ENCODE measurements at places on chromosomes 16 and 17.

DNA sequence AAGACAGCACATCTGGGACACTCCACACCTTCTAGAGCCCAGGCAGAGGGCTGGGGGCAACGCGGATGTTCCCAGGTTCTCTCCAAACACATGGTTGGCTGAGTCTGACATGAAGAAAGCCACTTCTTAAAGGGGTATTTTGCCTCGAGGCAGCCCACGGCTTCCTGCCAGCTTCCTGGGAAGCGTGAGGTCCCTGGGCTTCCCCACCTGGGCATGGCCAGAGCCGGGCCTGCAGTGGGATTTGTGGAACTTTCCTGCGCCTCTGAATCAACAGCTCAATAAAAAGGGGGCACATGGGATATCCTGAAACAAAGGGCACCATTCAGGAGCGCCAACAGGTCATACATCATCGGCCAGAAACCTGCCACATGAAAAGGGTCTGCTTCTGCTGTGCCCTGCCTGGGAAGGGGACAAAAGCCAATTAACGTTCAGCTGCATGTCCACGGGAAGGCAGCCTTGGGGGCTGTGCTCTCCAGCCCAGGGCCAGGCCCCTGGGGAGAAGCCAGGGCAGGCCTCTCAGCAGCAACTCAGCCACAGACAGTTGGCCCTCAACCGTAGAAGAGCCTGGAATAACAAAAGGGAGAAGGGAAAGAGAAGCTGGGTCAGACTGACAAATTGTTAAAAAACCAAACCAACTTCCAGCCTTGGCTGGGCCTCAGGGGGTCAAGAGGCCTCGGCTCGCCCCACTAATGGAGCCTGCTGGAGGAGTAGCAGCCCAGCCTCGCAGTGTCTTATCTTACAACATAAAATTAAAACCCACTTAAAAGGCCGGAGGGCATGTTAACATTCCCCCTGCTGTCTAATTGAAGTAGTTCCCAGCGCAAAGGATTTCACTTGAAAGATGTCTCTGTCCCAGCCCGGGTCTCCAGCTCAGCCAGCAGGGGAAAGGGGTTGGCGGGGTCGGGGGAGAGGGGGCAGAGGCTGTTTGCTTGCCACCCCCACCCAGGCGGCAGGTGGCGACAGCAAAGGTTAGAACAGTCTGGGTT is 34.2 kb downstream of the TBX4 start:
- DNase-seq: peak; percentile 42

- DNase-seq: no peak
These were observed 28.5 kb downstream of the PRSS54 start for GRCh38 chr16:58266336-58266735.

DNA sequence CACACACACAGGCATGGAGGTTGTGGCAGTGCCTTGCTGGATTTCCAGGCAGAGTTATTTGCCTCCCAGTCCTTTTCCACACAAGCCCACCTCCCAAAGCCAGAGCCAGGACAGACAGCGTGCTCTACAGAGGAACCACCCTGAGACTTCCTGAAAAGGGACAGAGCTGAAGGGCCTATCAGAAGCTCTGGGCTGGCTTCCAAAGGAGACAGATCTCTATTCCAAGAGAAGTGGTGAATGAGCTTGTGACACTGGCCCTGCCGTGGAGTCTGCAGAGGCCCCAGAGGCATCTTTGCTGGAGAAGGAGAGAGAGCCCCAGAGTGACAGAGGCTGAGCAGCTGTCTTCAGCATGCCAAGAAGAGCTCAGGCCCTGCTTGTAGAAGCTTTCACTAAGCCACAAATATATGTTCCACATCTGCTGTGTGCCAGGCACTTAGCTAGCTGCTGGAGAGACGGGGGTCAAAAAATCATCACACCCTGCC is 8.3 kb upstream of the LPCAT2 start:
- DNase-seq: peak; percentile 86

DNA sequence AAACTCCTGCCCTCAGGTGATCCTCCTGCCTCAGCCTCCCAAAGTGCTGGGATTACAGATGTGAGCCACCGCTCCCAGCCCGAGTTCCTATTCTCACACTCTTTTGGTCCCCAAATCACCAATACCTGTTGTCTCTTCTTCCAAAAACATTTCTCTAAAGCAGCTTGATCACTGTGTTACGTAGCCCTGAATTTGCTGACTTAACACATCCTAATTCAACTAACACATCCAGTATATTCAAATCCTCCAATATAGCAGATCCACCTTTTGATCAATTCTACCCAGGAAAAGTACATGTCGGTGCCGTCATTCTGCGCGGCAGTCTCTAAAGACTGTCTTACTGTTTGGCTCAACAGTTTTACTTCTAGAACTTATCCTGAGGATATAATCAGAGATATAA is 191.3 kb downstream of the ZNF18 start:
- DNase-seq: no peak

DNA sequence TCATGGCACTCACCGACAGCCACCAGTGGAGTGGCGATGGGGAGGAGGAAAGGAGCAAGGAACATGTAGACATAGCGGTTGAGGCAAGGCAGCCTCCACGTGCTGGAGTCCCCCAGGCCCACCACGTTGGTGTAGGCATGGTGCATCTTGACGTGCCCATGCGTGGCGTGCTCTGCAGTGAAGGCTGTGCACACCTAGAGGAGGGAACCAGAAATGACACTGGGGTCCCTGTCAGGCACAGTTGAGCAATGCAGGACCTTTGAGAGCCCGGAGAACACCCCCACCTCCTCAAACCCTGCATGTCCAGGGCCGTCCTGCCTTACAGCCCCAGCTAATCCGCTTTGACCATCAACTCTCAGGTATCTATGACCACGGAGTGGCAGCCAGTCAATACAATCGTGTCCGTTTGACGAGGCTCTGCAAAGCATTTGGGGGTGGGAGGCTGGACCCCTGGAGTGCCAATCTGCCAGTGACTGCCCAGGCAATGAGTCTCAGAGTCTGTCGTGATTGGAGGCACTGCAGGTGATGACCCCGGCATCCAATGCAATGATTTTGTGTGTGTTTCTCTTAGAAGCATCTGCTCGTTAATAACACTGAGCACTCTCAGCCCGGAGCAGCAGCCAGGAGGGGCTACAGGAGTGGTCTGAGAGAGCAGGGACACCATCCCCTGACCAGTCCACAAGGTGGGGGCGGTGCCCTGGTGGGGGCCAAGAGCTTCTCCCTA is 9.9 kb upstream of the FDXR start:
- DNase-seq: no peak

- DNase-seq: no peak
These were observed 5.2 kb downstream of the PECAM1 start for GRCh38 chr17:64385187-64386083.

DNA sequence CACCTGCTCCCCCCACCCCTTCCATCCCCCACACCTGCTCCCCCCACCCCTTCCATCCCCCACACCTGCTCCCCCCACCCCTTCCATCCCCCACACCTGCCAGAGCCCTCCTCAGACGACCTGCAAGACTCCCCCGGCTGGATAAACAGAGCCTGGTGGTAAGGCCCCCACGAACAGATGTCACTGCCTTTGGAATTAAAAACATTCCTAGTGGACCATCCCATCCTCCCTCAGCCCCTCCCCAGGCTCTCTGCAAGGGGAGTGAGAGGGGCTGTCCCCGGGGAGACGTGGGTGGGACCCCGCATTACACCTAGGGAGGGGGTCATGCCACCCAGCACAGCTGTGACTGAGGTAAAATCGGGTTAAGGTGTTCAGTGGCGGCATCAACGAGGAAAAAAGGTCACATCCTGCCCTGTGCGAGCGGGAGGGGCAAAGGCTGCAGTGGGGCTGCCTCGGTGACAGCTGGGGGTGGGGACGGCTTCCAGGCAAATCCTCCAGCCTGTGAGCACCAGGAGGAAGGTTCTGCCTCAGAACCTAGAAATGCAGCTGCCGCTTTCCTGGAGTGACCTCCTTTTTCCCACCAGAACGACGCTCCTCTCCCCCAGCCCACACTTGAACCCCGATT is 38.7 kb downstream of the TIMM22 start:
- DNase-seq: no peak

- DNase-seq: no peak
These were observed 761 bp downstream of the PDF start for GRCh38 chr16:69329369-69330285.

- DNase-seq: peak; percentile 83
These were observed 736 bp downstream of the CNP start for GRCh38 chr17:41967141-41967920.

- no peak for DNase-seq
These were observed 81.8 kb upstream of the TOB1 start for GRCh38 chr17:50947782-50948543.

DNA sequence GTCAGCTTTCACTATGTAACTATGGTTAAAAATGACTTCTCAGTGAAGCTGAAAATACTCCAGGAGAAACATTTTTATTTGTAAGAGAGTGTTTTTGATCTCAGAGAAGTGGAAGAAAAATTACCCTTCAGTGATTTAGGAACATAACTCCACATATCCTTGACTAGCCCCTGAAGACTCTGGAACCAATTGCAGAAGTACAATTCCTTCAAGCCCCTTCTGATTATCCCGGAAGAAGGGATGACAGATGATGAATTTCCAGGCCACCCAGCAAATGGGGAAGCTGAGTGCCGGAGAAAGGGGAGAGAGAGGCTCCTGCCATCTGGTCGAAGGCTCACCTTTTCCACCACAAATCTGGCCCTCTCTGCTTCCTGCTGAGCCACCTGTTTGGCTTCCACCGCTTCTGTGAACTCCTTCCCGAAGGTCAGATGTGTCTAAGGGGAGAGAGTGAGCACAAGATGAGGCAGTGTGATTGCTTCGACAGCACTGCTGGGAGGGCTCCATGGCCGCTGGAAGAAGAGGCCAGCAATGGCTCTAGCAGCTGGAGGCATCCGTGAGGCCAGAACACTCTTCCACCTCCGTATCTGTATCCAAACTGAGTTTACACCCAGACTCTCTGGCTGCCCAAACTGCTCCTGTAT is 8.1 kb downstream of the PHB1 start:
- DNase-seq: no peak

- no peak for DNase-seq
These were observed 60.7 kb downstream of the ABCC6 start for GRCh38 chr16:16162591-16162990.

DNA sequence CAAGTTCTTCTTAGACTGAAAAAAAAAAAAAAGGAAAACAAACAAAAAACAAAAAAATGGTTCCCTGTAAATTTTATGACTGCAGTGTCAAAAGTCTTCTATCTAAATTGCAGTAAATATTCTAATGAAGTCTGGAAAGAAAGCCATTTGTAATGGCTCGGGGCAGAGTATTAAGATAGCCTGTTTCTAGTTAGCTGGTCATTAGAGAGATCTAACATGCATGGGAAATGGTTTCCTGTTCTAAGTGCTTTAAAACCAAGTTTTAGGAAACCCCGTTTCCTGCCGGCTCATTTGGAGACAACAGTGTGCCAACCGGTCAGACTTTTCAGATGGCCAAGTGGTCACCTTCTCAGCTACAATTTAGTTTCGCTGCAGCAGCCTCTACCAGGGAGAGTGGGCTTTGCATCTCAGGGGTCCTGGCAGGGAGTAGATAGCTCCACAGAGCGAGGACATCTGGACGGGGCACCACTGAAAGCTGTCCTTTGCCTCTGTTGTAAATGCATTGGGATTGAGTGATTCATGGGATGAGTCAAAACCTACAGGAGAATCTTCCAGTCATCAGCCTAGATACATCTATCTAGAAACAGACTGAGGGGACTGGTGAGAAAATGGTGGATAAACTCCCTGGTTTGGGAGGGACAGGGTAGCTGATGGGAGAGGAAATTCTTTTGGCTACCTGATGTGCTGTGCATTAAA is 473.2 kb upstream of the SALL1 start:
- no peak for DNase-seq

DNA sequence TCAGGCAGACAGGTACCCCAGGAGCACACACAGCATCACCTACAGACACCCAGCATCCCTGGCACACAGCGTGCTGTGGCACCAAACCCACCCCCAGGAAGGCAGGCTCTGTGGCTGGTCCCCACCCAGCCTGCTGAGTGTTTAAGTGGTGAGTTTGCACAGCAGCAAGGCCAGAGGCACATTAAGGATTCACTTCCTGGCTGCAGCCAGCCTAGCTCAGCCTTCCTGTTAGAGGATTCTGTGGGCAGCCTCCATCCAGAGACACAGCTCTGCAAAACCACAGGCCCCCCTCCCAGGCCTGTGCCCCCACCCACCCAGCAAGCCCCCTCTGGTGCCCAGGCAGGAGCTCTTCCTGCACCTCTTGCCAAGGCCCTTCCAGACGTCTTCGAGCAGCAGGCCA is 36.1 kb upstream of the PHB1 start:
- no peak for DNase-seq

- DNase-seq: no peak
These were observed 26.8 kb upstream of the ENDOV start for GRCh38 chr17:80388175-80388574.

DNA sequence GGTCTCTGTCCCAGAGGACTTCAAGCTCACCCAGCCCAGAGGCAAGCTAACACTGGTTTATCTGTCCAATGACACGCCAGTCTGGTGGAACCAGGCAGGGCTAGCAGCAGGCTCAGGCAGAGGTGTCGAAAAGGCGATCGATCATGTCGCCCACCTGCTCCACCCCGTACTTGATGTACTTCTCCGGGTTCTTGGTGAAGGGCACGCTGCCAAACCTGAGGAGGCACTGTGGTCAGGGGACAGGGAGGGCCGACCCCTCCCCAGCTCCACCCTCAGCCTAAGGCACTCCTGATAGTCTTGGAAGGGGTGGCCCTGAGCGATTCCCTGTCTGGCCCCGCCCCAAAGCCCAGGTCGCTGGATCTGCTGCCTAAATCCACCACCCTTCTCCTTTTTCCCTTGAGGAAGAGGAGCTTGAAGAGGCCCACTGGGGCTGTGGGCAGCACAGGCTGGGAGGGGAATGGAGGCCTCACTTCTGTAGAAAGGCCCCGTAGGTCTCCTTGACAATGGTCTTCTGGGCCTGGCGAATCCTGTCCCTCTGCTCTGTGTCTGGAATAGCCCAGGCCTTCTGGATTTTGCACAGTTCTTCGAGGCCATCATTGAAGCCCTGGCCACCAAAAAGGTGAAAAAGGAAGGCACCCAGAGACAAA is 4.7 kb downstream of the ZACN start:
- DNase-seq: no peak

DNA sequence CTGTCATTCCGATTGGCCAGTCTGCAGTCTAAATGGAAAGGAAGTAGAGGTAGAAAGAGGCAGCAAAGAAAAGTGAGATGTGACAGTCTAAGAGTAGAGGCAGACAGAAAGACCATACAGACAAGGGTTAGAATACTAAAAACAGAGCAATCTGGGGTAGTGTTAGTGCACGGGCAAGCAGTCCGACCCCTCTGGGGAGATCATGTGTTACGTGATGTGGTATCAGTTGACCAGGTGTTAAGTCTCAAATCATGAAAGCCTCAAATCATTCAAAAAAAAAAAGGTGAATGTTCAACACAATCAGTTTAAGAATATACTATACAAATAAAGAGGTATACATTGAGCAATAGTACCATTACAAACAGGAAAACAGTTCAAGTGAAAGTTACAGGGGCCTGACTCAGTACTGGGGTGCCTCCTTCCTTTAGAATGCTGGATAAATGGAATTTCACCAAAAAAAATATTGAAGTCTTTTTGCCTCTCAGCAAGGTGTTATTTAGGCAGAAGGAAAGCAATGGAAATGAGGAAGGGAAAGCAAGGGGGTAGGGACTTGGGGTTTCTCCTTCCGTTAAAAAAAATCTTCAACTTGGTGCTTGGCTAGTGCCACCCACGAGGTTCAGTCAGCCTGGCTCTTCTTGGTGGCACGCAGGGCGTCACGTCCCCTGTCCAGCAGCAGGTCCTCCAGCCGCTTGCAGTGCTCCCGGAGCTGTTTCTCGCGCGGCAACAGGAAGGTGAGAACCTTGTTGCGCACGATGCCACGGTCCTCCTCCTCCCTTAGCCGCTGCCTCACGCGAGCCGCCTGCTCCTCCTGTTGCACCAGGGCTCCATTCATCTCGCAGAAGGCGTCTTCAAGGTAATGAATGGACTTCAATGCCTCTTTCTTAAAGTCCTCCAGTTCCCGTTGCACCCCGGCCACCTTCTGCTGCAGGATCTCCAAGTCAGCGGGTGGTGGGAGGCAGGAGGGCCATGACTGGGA is 616 bp downstream of the CCDC182 start:
- no peak for DNase-seq
